ENCODE measurements at places on chromosomes 5 and 9. TPM values are rescaled to one million over a fixed set of nuclear protein-coding genes. Genes with fewer than 3 reads are reported as not detected.
A peak's percentile ranks its signal among the peaks of the same experiment; 100 is the strongest.

DNA sequence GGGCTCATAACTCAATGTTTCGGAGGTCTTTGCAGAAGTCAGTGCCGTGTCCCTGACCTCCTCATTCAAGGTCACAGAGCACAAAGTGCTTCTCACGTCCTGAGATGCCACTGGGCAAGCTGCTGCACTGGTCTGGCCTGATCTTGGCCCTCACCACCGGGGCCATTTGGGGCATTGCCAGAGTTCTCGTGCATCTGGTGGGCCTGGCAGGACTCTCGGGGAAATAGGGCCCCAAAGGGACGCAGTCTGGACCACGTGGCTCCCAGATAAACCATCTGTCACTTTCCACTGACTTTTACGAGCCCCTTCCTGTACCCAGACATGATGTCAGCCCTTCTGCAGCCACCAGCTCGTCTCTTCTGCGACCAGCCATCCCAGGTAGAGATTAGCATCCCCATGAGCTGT, 54.8 kb downstream of the HRH2 start:
- DNase-seq = no peak

Gene POLR3G
- total RNA-seq = 38.4 TPM

DNA sequence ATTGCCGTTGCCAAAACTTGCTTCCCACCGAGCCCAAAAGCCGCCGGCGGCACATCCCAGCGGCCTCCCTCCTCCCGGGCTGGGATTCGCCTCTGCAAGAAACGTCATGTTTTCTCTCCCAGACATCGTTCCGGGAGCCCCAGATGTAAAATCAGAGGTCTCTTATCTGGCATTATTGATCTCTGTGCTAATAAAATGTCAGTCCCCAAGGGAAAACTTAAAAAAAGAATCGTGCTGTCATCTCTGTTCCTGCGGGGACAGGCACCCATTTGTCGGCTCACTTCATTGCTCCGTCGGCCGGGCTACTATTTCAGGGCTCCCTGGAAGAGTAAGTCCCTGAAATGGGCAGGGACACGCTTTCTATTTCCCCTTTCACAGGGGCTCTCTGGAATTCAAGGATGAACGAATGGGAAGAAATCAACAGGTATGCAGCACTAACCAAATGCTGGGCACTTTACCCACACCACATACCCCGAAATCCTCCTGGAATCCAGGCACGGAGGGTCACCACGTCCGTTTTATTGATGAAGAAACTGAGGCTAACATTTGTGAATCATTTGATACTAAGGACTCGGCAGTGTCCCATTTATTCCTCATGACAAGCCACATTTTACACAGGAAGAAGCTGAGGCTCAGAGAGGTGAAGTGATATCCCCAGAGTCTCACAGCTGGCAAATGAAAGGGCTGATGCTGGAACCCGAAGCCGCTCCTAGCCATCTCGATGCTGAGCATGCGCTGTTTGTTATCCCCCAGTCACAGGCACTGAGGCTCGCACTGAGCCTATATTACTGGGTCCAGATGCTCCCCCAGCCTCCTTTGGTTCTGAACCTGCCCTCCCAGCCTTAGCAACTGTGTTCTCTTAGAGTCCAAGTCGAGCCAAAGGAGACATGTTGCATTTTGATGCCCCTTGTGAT, 35.7 kb upstream of the MSX2 start:
- DNase-seq = no peak

DNA sequence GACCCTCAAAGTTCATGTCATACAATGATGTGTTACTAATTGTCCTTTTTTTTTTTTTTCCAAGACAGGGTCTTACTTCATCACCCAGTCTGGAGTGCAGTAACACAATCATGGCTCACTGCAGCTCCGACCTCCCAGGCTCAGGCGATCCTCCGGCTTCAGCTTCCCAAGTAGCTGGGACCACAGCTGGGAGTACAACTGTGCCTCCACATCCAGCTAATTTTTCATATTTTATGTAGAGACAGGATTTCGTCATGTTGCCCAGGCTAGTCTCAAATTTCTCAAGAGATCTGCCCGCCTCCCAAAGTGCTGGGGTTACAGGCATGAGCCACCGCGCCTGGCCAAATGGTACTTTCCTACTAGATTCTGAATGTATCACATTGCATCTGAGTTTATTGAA, 49.4 kb upstream of the EBF1 start:
- no peak for DNase-seq

DNA sequence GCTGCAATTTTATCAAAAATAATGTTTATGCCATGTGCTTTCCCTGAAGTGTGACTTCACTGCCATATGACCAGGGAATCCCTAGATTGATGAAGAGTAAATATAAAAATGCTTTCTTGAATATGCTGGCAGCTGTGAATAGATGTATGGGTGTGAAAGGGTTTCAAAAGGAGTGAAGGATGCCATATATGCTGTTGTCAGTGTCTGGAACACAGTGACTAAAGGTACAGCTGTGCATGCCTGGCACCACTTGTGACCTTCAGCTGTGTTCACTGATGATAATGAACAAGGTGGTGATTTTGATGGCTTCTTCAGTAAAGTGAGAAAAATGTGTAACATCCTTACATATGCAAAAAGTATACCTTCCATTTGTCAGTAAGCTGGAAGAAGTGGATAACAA, 69.7 kb downstream of the RAB24 start:
- DNase-seq = no peak

Gene PLAC8L1
- total RNA-seq = not detected

- peak; percentile 41 for DNase-seq
Observed at GRCh38 chr5:153974131-153974812, 64.4 kb downstream of the FAM114A2 start.

Gene SLC30A5
- 80.3 TPM for total RNA-seq

Measured in NCI-H460 (cell line).